AG04450 (cell line): ENCODE measurements at places on chromosomes 7 and 10.
A peak's percentile ranks its signal among the peaks of the same experiment; 100 is the strongest.

GRCh38 chr10:52050429-52051047 lies 263.5 kb upstream of the DKK1 start:
- DNase-seq: no peak

- no peak for DNase-seq
These were observed 7.8 kb upstream of the TARP start for GRCh38 chr7:38281266-38281665.

DNA sequence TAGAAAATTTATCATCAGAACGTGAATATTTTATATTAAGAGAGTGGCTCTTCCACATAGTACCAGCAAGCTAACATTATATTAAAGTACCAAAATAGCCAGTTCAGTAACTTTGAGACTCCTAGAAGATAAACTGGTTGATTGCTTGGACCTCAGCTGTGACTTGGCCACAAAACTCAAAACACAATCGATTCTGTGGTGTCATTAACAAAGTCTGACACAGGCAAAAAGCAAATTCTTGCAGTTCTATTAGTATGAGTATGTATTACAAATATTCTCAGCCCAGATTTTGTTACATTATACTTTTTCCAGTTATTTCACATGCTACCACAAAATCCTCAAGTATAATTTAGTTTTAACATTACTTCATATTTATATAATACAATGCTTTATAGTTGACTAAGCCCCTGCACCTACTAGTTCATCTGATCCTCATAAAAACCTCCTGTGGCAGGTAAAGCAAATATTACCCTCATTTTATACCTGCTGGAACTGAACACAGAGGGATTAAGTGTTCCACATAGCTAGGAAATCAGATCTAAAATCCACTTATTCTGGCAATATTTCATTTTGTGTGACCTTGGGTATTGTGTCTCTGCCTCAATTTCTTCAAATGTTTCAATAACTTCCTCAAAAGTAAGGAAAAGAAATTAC lies 279.9 kb upstream of the MKLN1 start:
- DNase-seq: no peak

DNA sequence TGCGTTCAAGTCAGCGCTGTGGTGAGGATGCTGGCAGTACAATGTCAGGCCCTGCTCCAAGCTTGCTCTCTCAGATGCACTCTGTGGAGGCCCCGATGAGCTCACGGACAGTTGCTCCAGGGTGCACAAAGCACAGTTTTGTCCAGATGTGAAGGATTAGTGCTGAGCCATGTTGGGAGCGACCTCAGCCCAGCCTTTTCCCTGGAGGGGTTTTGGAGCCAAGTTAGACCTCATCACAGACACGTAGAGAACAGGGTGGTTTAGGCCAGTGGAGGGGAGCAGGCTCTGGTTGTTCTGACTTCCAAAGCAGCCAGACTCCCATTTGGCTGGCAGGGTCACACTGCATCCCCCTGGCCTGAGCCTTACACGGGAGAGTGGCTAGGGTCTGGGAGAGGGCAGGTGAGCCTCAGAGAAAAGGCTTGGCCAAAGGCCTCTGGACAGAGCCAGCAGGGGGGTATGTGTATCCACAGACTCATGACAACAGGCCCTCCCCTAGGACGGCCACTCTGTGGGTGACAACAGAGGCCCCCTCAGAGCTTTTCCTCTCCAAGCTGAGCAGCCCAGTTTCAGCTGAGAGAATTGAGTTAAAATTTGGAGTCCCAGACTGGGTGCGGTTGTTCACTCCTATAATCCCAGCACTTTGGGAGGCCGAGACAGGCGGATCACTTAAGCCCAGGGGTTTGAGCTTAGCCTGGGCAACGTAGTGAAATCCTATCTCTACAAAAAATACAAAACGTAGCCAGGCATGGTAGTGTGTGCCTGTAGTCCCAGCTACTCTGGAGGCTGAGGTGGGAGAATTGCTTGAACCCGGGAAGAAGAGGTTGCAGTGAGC lies 4.7 kb downstream of the PLAC9 start:
- peak; percentile 41 for DNase-seq

DNA sequence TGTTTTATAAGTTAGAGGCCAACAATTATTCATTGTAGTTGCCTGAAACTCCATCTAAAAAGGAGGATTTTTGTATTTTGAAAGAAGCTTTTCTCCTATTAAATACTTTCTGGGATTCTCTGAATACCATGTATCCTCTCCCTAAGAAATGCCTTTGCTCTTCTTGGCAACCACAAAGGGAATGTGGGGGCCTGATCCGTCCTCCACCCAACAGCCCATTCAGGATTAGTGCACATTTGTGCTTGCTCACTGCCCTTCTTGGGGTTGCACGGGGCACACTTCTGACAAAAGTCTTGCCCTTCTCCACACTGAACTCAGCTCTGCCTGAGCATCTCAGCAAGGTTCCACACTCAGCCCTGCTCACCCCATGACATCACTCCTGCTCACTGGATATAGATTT lies 194.2 kb downstream of the SLC25A13 start:
- DNase-seq: no peak

DNA sequence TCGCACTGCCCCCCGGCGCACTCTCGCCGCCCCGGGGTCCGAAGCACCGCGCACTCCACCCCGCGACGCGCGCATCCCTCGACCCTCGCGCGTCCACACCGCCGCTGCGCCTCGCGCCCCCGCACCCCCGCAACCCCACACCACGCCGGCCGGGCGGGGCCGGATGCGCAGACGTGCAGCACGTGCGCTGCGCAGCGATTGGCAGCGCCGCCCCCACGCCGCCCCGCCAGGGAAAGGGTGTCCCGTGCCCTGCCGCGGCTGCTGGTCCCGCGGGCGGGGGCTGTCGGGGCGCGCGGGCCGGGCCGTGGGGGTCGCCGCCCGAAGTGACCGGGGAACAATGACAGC lies 53.7 kb upstream of the KDM7A start:
- no peak for DNase-seq

GRCh38 chr7:153331427-153331826 lies 571.9 kb downstream of the ACTR3B start:
- DNase-seq: no peak

DNA sequence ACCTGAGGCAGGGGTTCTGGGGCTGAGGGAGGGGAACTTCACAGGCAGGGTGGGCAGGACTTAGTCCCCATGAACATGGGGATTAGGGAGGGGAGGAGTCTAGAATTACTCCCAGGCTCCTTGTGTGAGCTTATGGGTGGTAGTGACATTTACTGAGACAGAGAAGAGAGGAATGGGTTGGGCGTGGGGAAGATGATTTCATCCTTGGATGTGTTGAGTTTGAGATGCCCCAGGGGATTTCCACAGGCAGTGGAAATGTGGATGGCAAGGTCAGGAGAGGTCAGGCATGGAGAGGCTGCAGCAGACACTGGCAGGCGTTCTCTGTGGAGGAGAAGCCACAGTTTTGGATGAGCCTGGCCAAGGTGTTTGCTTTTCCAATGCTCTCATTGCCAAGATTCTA lies 26.4 kb upstream of the GSDME start:
- DNase-seq: no peak

GRCh38 chr7:47143339-47143738 lies 438.6 kb downstream of the TNS3 start:
- DNase-seq: peak; percentile 30

DNA sequence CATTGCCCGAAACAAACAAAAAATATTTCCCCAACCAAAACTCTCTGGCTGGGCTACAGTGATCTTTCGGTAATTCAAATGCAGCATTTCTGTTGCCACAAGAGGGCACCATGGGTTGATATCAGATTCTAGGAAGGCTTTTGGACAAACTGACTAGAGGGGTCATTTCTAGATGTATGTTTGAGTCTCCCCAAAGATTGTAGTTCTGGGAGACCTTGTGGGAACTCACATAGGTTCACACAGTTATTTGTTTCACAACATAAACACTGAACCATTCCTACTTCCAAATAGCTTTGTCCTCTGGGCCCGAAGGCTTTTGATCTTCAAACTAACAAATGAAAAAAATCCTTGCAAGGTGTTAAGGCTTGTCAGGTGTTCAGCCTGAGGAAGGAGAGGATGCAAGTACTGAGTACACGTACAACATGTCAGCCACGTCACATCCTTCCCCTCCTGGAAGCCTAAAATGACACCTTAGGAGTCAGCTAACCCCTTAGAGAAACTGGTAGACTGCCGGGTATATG lies 37.0 kb upstream of the IL15RA start:
- no peak for DNase-seq

- no peak for DNase-seq
These were observed 259.7 kb upstream of the C7orf33 start for GRCh38 chr7:148330822-148331221.

GRCh38 chr7:3914051-3914775 lies 613.2 kb downstream of the SDK1 start:
- DNase-seq: no peak
